ENCODE measurements at places on chromosomes 2 and 18.

- no peak for DNase-seq
These were observed 54.7 kb downstream of the E2F6 start for GRCh38 chr2:11411244-11411643.

GRCh38 chr2:77521931-77522470 lies at the start of gene LRRTM4:
Gene LRRTM4, minus strand, starts transcription at chr2:77522376.
- DNase-seq = peak; percentile 80

DNA sequence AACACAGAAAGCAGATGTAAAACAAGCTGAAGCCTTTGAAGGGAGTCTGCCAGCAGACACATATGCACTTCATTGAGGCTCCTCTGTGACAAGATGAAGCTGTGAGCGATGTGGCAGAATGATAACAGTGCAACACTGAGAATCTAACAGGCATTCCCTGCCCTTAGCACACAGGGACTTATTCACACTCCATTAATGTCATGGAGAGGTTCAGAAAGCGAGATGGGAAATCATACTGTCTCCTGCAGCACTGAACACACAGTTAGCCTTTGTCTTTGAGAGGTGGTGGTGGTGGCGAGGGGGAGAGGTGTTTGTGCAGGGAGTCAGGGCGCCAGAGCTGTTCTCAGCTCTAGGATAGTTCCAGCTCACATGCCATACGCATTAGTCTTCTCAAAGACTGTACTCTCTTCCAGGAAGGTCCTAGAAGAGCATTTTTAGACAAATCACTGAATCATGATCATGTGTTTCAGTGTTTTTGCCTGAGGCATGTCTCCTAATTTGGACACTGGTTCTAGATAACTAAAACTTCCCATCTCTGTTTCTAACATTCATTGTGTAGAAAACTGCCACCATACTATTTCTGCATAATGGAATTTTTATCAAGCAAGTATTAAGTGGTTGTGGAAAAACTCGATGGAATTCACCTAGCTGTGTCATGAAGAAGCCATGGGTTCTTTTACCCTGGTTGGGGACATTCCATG lies 93.5 kb upstream of the ITGB6 start:
- no peak for DNase-seq

DNA sequence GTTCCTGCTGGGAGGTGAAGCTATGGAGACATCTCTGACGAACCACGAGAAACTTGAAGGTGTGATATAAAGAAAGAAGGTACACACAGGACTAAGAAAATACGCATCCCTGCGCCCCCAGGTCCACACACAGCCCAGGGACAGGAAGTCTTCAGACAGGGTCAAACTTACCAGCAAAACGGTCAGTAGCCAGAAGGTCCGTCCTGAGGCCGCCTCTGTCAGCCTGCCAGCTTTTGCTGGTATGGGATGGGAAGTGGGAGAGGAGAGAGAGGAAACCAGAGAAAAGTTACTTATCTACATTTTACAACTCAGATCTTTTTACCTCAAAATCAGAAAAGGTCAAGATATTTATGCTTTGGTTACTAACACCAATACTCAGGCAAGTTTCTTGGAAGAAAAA lies 47.2 kb downstream of the HDLBP start:
- no peak for DNase-seq

DNA sequence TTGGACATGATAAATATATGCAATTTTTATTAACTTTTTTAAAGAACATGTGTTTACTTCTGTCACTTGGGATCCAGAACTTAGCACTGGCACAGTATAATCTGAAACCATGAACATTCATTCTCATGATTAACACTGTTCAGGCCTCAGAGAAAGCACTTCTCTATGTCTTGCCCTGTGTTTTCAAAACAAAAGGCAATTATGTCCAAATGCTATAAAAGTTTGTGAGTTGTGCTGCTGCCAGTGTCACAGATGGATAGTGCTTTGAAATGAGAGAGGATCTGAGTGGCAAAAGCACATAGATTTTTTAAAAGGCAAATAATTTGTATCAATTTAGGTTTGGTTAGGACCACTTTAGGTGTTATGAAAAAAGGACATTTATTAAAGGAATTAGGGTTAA lies 470.5 kb upstream of the FAM98A start:
- DNase-seq = peak; percentile 86

- DNase-seq = no peak
These were observed 54.7 kb downstream of the VWC2L start for GRCh38 chr2:214465363-214466146.

GRCh38 chr2:235007664-235008457 lies 56.0 kb downstream of the SH3BP4 start:
- no peak for DNase-seq

DNA sequence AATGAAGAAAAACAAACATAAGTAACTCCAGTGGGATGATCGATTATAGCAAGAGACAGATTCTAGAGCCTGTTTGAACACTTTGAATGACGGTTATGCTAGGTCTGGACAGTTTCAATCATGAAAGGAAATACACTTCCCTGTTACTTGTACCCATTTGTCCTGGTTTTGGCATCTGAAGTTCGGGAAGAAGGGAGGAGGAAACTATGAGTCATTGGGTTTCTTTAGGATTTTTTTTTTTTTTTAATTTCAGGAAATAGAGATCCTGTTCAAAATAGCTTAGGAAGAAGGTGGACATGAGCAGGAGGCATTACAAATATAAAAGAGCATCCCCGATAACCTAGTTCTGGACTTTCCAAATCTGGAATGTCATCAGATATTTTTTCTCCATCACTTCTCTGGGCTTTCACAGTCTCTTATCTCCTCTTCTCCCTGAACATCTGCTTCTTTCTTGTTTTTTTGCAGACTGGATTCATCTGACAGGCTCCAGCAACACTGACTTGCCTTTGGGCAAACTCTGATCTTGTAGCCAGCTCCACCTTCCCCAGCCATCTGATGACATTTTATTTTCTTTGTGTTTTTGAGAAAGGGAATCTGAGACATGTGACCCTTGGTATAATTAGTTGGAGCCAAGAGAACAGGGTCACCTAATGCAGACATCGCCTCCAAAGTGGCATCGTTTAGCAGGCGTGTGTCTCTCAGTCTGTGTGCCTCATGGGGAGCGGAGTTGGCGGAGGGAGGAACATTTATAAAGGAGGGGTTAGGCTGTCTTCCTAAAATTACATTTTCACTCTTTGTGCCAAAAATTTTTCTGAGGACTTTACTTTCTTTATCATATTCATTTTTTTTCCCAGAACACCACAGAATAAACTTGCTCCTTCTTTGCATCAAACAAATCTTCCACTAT lies 195.3 kb upstream of the EPHA4 start:
- no peak for DNase-seq
